ENCODE measurements at places on chromosomes 4 and X.
A peak's percentile ranks its signal among the peaks of the same experiment; 100 is the strongest.

- DNase-seq: no peak
Observed at GRCh38 chr4:158033416-158034120, 139.3 kb downstream of the GASK1B start.

DNA sequence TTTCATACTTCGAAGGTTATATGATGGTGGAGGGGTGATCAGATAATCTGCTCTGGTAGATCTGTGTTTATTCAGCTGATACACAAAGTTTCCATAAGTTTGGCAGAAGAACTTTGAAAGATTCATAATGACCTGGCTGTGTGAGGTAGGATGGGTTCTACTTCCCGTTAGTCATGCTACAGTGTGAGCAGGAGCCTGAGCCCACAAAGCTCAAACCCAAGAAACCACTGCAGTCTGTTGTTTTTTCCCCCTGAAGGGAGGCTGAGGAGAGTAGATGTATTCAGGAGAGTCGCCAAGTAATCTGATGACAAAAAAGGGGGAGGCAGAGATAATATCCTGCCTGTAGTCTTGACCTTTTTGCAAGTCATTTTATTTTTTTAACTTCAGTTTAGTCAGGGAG is 52.8 kb upstream of the PPP3CA start:
- DNase-seq: no peak

DNA sequence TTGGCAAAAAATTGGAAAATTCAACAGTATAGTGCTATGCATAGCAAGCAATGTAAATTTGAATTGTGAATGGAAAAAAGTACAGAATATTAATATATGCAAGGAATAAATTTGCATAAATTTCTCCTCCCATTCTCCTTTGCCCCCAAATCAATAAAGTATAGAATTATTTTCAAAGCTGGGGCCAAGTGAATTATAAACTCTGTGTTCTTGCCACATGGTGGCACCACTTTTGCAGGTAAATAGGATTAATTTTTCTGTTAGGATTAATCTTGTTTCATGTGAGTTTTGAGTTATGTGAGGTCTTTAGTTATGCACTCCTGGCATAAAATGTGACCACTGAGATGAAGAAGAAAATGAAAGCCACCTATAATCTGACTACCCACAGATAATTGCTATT is 19.9 kb downstream of the COPS4 start:
- peak; percentile 14 for DNase-seq

GRCh38 chr4:88429401-88429800 is 27.5 kb upstream of the HERC5 start:
- no peak for DNase-seq

DNA sequence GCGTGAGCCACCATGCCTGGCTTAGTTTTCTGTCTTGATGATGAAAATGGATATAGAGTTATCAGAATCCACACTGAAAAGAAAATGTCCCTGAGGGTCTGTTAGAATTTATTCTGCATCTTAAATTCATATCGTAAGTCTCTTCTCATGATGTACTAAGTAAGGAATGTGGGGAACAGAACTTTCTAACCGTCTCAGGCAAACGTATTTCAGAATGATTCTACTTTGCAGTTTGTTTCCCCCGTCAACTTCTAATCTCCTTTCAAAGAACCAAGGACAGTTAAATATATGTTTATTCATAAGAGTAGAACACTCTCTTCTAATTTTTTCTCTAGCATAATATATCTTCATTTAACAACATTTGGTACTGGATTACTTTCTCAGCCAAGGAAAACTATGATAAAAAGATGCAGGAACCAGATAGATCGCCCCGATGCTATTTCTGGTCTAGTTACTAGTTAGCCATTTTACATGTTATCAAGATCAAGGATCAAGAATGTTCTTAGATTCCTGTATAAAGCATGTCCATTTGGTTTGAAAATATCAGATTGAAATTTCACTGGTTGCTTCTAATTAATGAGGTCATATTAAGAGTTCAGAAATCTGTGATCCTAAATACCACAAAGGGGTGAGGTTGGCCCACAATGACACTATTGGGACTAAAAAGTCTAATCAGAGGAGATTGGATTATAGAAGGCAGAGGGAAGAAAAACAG is 49.5 kb downstream of the METTL14 start:
- no peak for DNase-seq

- DNase-seq: no peak
Observed at GRCh38 chr4:138055890-138056289, 186.3 kb downstream of the SLC7A11 start.

Measured in SW480 (cell line).